ENCODE measurements at places on chromosomes 2 and 18.

- no peak for DNase-seq
These were observed 23.2 kb downstream of the FAM124B start for GRCh38 chr2:224378701-224379097.

- DNase-seq: no peak
These were observed 338.9 kb downstream of the ZEB2 start for GRCh38 chr2:144181001-144181400.

DNA sequence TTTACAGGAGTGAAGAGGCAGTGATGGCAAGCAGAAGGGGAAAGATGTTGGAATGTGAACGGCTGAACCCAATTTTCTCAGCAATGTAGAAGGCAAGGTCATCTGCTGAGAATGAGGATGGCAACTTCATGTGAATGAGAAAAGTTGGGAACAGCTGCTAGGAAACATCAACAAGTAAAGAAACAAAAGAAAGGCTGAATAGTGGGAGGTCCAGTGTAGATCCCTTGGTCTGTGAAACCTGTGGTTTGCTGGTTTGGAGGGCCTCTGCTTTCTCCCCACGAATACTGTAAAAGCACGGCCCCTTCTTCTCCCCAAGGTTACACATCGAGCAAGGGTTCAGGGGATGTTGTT, 27.4 kb downstream of the MARCHF4 start:
- DNase-seq: no peak

DNA sequence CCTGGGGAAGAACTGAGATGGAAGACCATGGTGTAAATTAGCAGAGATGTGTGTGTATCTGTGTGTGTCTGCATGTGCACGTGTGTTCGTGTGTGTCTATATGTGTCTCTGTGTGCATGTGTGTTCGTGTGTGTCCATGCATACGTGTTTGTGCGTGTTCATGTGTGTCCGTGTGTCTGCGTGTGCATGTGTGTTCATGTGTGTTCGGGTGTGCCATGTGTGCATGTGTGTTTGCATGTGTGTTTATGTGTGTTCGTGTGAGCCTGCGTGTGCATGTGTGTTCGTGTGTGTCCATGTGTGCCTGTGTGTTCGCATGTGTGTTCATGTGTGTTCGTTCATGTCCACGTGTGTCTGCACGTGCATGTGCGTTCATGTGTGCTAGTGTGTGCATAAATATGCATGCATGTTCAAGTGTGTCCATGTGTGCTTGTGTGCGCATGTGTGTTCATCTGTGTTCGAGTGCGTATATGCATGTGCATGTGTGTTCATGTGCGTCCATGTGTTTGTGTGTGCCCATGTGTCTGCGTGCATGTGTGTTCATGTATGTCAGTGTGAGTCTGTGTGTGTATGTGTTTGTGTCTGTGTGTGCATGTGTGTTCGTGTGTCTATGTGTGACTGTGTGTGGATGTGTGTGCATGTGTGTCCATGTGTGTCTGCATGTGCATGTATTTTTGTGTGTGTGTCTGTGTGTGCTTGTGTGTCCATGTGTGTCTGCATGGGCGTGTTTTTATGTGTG, 3.1 kb downstream of the NEU2 start:
- no peak for DNase-seq

DNA sequence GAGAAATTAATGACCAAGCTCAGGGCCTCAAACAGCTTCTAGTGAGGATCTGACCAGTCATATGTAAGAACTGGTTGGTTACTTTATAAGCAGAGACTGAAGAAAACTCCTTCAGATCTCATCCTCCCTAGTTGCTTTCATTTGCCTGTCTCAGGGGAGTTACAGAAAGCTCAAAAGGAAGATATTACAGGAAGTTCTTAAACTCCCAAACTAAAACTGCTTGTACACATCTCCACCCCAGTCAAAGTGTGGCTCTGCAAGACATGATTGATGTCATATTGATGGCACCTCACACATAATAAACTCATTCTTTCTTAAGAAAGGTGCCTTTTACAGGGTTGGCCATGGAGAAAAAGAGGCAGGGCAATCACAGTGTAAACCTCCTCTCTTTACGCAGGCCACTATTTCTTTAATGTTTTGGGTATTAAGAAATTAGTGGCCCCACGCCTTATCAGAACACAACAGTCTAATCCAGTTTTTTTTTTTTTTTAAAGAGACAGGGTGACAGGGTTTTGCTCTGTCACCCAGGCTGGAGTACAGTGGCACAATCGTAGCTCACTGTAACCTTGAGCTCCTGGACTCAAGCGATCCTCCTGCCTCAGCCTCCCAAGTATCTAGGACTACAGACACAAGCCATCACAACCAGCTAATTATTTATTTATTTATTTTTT, 62.6 kb upstream of the STK17B start:
- no peak for DNase-seq

DNA sequence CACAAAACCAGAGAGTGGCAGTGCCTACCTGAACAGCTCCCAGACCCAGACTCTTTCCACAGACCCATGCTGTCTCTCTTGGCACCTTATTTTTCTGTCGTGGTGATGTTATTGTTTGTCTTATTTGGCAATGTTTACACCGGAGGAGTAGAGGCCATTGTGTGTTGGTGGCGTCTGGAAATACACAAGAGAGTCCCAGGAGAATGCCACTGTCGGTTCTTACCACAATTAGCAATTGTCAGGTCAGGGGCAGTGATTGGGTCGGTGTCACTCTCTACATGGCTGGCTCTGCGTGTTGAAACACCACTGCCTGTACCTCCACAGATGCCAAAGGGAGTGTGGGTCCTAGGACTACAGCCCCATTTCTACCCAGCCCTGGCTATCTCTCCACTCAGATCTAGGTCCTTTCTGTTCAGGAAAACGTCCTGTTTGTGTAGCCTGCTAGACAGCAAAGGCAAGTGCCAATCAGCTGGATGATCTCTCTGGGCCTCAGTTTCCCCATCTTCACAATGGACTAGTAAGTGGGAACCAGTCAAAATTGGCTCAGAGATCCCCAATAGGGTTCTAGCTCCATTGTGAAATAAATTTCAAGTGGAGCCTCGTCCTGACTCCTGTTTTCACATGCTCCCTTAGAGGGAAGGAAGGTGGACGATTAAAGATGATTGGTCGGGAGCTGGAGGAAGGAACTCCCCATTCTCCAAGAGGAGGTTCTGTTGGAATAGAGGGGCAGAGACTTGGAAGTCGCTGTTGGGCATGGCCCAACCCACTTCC, 17.0 kb downstream of the EPAS1 start:
- DNase-seq: no peak
